Type B pancreatic cell (in vitro differentiated cells): ENCODE measurements at places on chromosomes 6 and 20. TPM values are rescaled to one million over a fixed set of nuclear protein-coding genes. Genes with fewer than 3 reads are reported as not detected.

DNA sequence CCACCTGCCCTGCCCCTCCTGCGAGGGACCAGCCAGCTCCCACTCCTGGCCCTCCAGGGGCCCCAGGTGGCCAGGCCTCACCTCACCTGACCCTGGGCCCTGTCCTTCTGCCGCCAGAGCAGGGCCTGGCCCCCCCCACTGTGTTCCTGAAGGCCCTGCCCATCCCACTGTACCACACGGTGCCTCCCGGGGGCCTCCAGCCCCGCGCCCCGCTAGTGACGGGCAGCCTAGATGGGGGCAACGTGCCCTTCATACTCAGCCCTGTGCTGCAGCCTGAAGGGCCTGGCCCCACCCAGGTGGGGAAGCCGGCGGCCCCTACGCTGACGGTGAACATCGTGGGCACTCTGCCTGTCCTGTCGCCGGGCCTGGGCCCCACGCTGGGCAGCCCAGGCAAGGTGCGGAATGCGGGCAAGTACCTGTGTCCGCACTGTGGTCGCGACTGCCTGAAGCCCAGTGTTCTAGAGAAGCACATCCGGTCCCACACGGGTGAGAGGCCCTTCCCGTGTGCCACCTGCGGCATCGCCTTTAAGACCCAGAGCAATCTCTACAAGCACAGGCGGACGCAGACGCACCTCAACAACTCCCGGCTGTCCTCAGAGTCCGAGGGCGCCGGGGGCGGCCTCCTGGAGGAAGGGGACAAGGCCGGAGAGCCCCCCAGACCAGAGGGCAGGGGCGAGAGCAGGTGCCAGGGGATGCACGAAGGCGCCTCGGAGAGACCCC, 27.6 kb downstream of the ZNF831 start:
- no peak overlapping the region for H3K27ac ChIP-seq
- peaks cover 4% of the 10 kb centered on the region for H3K4me1 ChIP-seq
- H3K36me3 ChIP-seq, result no peaks in the 10 kb centered on the region

GRCh38 chr20:1103751-1104150, 14.7 kb upstream of the PSMF1 start:
- H3K27me3 ChIP-seq, result no peaks in the 10 kb centered on the region
- no peak overlapping the region for H3K4me3 ChIP-seq
- no peaks in the 10 kb centered on the region for H3K36me3 ChIP-seq
- H3K27ac ChIP-seq, result no peak overlapping the region
- peaks cover 4% of the 10 kb centered on the region for H3K4me1 ChIP-seq
- DNase-seq, result no peak

DNA sequence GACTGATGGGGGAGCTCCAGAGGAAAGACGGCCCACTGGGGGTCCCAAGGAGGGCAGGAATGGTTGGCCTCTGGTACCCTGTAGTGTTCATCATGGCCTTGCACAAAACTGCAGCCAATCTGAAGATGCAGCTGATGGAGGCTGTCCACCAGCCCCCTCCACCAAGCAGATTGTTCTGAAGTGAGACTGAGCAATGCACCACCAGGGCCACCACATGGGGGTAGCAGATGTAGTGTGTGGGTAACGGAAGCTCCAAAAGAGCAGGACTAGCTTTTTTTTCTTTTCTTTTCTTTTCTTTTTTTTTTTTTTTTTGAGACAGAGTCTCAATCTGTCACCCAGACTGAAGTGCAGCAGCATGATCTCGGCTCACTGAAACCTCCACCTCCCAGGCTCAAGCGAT, 181.0 kb upstream of the MYLIP start:
- no peak for DNase-seq
- no peaks in the 10 kb centered on the region for H3K36me3 ChIP-seq
- no peak overlapping the region for H3K4me3 ChIP-seq
- H3K4me1 ChIP-seq, result peaks cover 35% of the 10 kb centered on the region
- no peaks in the 10 kb centered on the region for H3K27me3 ChIP-seq
- no peak overlapping the region for H3K27ac ChIP-seq

- DNase-seq, result no peak
- H3K27ac ChIP-seq, result no peak overlapping the region
- no peak overlapping the region for H3K4me3 ChIP-seq
- H3K36me3 ChIP-seq, result no peaks in the 10 kb centered on the region
These were observed 6.6 kb upstream of the C20orf202 start for GRCh38 chr20:1196634-1197033.

DNA sequence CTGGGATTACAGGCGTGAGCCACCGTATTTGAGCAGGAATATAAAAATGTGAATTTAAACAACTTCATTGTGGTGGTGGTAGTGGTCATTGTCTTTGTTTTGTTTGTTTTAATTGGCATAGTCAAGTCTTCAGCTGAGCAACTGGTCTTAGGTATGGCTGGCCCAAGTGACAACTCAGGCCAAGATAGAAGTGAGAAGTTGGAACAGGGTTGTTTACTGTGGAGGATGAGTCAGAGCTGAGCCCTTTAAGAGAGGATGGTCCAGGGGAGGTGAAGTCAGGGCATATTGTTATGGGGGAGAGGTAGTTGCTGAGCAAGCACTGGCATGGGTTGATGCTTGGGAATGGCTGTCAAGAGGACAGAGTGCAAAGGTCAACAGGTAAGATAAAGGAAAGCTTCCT, 308.2 kb downstream of the FARS2 start:
- H3K4me3 ChIP-seq, result no peak overlapping the region
- no peak overlapping the region for H3K27ac ChIP-seq
- H3K27me3 ChIP-seq, result no peaks in the 10 kb centered on the region
- no peak for DNase-seq
- peaks cover 3% of the 10 kb centered on the region for H3K36me3 ChIP-seq

DNA sequence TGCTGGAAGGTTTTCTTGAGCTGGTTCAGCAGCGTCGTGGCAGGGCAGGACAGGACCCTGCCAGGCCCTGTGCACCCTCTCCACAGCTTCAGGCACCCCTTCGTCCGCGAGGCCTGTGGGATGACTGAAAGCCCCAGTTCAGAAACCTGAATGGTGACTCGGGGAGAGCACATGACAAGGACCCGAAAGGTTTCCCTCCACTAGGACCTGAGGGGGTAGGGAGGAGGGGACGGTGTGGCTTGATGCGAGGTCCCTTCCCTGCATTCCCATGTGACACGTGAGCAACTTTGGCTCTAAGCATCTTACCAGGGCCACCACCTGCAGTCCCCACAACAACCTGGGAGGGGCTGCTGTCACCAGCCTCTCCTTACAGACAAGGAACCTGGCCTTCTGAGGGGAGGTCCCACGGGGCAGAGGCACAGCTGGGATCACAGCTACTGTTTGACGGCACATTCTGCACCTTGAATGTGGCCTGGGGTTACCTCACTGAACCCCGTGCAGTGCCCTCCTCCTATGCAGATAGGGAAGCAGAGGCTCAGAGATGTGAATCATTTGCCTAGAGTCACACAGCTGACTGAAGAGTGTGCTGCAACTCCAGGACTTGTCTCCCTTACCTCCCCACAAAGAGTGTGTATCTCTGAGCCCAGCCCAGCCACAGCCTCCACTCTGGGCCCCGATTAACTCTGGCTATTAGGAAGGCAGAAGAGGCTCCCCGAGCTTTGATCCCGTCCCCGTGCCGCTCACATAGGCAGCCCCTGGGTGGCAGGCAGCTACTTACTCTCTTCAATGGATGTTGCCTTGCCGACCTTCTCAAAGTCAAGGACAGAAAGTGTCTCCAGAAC, 84.6 kb downstream of the PTPN1 start:
- H3K4me1 ChIP-seq, result peaks cover 4% of the 10 kb centered on the region
- H3K27me3 ChIP-seq, result no peaks in the 10 kb centered on the region
- no peaks in the 10 kb centered on the region for H3K36me3 ChIP-seq
- no peak overlapping the region for H3K4me3 ChIP-seq
- no peak for DNase-seq

- H3K27ac ChIP-seq, result no peak overlapping the region
- H3K27me3 ChIP-seq, result peaks cover 62% of the 10 kb centered on the region
- H3K36me3 ChIP-seq, result peaks cover 6% of the 10 kb centered on the region
- H3K4me3 ChIP-seq, result no peak overlapping the region
- no peak for DNase-seq
- H3K4me1 ChIP-seq, result peaks cover 31% of the 10 kb centered on the region
These were observed 60.8 kb upstream of the UNC93A start for GRCh38 chr6:167230288-167230687.

GRCh38 chr20:14049111-14049510, 53.8 kb downstream of the MACROD2 start:
- H3K27ac ChIP-seq, result no peak overlapping the region
- H3K27me3 ChIP-seq, result no peaks in the 10 kb centered on the region
- H3K36me3 ChIP-seq, result no peaks in the 10 kb centered on the region
- DNase-seq, result no peak
- no peak overlapping the region for H3K4me3 ChIP-seq

DNA sequence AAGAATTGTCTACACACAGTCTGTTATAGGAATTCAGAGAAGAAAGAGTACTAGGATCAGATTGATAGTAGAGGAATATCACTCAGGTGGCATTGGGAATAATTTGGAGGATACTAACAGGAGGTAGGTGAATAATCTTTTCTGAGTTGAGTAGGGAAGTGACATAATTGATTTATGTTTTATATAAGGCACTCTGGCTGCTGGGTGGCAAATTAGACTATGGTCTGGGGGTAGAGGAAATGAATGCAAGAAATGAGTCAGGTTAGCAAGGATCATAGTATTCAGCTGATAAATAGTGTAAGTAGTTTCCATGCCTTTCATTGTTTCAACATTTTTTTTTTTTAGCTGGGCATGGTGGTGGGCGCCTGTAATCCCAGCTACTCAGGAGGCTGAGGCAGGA, 113.3 kb downstream of the CDKAL1 start:
- H3K27me3 ChIP-seq, result no peaks in the 10 kb centered on the region
- DNase-seq, result no peak
- no peaks in the 10 kb centered on the region for H3K4me1 ChIP-seq
- H3K4me3 ChIP-seq, result no peak overlapping the region
- H3K27ac ChIP-seq, result no peak overlapping the region

- no peak for DNase-seq
- H3K36me3 ChIP-seq, result no peaks in the 10 kb centered on the region
- H3K27me3 ChIP-seq, result peaks cover 25% of the 10 kb centered on the region
- H3K4me3 ChIP-seq, result no peak overlapping the region
- peaks cover 46% of the 10 kb centered on the region for H3K4me1 ChIP-seq
- no peak overlapping the region for H3K27ac ChIP-seq
These were observed 37.0 kb downstream of the MDFI start for GRCh38 chr6:41675176-41675775.

GRCh38 chr6:37259191-37259590, 1.2 kb upstream of the TMEM217 start:
- peak overlapping the region; percentile 6 for H3K27ac ChIP-seq
- no peak for DNase-seq
- H3K27me3 ChIP-seq, result no peaks in the 10 kb centered on the region

- H3K27me3 ChIP-seq, result peaks cover 40% of the 10 kb centered on the region
- peak overlapping the region; percentile 87 for H3K27ac ChIP-seq
- H3K4me3 ChIP-seq, result peak overlapping the region; percentile 83
- peaks cover 13% of the 10 kb centered on the region for H3K4me1 ChIP-seq
- no peak for DNase-seq
These were observed 4.6 kb downstream of the FOXQ1 start for GRCh38 chr6:1316489-1316971.

DNA sequence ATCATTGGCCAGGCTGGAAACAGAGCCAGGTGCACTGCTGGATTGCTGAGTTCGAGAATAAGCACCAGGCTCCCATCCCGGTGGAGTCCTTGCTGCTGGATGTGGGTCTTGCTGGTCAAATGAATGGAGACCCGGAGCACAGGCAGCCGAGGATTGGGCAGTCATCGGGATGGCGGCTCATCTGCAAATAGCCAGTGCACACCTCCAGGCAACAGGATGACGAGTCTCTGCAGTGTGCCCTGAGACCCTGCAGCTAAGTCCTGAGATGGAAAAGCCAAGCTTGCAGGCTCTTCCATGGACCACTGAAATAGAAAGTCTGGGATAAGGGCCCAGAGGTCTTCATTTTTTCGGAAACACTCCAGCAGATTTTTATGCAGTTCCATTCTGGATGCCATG, 143.5 kb downstream of the WDR27 start:
- no peaks in the 10 kb centered on the region for H3K27me3 ChIP-seq
- no peaks in the 10 kb centered on the region for H3K4me1 ChIP-seq
- DNase-seq, result no peak
- H3K36me3 ChIP-seq, result peaks cover 15% of the 10 kb centered on the region
- H3K27ac ChIP-seq, result no peak overlapping the region

DNA sequence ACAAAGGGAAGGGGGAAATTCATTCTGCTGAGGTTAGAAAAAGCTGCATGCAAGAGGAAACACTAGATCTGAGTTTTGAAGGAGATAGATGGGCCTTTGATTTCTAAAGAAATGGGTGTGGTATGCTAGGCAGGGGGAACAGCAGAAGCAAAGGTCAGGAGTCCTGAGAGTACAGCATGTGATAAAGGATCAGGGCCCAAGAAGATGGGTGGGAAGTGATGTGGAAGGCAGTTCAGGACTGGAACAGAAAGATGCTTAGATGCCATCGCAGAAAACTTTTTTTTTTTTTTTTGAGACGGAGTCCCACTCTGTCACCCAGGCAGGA, 126.2 kb downstream of the ALDH8A1 start:
- no peak overlapping the region for H3K4me3 ChIP-seq
- H3K27ac ChIP-seq, result no peak overlapping the region
- H3K27me3 ChIP-seq, result peaks cover 19% of the 10 kb centered on the region
- H3K4me1 ChIP-seq, result peaks cover 33% of the 10 kb centered on the region
- no peak for DNase-seq

DNA sequence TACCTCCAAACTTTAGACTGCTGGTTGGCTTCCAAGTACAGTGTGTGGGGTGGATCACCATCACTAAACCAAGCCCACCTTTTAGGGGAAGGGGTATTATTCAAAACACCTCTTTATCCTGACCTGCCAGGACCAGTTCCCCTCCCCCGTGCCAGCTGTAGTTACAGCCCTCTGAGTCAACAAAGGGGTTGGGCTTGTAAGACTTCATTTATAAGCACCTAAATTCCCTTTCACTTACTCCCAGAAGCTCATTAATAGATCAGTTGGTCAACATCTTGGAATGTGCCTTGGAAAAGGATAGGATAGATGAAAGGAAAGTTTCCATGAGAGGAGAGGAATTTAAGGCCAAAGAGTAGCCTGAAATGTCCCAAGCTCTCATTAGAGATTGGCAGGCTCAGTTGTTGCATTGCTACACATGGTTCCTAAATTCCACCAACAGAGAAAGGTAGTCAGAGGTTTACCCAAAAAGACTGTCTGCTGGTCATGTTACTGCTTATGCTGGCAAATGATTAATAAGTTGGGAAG, 59.2 kb downstream of the TNFAIP3 start:
- DNase-seq, result no peak
- H3K27ac ChIP-seq, result no peak overlapping the region
- H3K4me3 ChIP-seq, result no peak overlapping the region
- H3K27me3 ChIP-seq, result no peaks in the 10 kb centered on the region

DNA sequence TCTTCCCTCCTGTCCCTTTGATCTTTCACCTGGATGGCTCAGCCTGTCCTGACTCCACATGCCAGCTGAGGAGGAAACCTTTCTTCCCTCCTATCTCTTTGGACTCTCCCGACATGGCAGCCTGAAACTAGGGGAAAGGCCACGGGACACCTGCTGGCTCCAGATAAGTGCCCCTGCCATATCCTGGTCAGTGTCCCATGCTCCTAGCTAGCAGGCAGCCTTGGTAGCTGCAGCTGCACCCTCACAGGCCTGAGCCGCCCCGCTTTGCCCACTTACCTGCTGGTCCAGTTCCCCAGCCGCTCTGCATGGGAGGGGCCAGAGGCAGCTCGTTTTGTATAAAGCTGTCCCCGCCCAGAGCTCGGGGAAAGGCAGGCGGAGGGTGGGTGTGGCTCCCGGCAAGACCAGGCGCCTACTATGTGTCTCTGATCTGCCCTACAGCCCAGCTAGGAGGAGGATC, 7.4 kb upstream of the SLC52A3 start:
- peak overlapping the region; percentile 39 for H3K27ac ChIP-seq
- H3K4me3 ChIP-seq, result peak overlapping the region; percentile 36
- H3K27me3 ChIP-seq, result no peaks in the 10 kb centered on the region

Gene MCM9
- total RNA-seq, result 16.6 and 19.6 TPM in 2 replicates

Gene KCNQ5
- total RNA-seq, result 1.1 and 1.7 TPM in 2 replicates

Gene RGS17
- 2.3 and 3.7 TPM in 2 replicates for total RNA-seq

Gene THBS2
- 0.40 and 4.2 TPM in 2 replicates for total RNA-seq

Gene PCMT1
- 61.2 and 65.6 TPM in 2 replicates for total RNA-seq

Gene DPPA5
- not detected in 2 replicates for total RNA-seq

Gene PROKR2
- 4.8 and 5.9 TPM in 2 replicates for total RNA-seq
